Fibroblast of skin of back (primary cell): ENCODE measurements at places on chromosomes 1 and 21.

- no peak for DNase-seq
Measured at GRCh38 chr1:170133766-170134495, 11.8 kb upstream of the NTMT2 start.

DNA sequence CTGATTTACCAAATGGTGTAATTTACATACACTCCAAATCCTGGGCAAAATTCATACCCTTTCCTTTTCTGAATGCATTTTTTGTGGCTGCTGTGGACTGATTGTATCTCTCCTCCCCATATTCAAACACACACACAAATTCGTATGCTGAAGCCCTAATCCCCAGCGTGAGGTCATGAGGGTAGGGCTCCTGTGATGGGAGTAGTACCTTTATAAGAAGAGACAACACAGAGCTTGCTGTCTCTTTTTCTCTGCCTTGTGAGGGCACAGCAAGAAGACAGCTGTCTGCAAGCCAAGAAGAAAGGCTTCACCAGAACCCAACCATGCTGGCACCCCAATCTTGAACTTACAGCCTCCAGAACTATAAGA is 24.4 kb downstream of the DUSP10 start:
- DNase-seq: no peak

- DNase-seq: no peak
Measured at GRCh38 chr1:24927473-24927872, 2.6 kb downstream of the RUNX3 start.

GRCh38 chr1:245166471-245166885 is 11.7 kb downstream of the KIF26B start:
- peak; percentile 27 for DNase-seq

GRCh38 chr21:35072960-35073359 is 23.9 kb upstream of the RUNX1 start:
- DNase-seq: peak; percentile 44

- peak; percentile 99 for DNase-seq
Measured at GRCh38 chr1:234962340-234962989, 166.2 kb downstream of the TOMM20 start.
